HCT116 (cell line): ENCODE measurements at places on chromosomes 5 and 9.
A peak's percentile ranks its signal among the peaks of the same experiment; 100 is the strongest.

- DNase-seq: no peak
Observed at GRCh38 chr9:7910426-7911020, 110.9 kb upstream of the DMAC1 start.

DNA sequence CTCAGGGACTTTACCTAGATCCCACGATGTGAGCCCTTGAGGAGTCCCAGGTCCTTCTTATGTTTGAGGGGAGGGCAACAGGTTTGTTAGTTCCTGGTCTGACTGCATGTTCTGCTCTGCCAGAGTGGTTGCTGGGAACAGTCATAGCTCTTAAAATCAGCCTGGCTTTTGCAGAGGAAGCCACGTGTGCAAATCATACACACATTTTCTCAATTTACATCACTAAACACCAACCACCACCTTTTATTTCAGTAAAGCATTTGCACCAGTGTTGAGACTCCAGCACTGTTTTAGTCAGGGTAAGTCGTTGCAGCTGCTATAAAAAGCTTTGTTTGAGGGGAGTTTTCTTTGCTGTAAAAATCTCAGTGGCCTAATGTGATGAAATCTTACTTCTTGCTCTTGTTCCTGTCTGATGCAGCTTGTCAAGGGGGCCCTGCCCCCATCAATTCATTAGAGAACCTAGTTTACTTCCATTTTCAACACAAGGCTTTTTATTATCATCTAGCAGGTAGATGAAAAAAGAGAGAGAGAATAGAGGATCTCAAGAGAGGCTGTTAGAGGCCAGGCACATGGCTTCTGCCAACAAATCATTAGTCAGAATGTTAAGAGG is 70.3 kb upstream of the VCAN start:
- DNase-seq: no peak

GRCh38 chr9:15553528-15553898 is 670 bp downstream of the CCDC171 start:
- no peak for DNase-seq

DNA sequence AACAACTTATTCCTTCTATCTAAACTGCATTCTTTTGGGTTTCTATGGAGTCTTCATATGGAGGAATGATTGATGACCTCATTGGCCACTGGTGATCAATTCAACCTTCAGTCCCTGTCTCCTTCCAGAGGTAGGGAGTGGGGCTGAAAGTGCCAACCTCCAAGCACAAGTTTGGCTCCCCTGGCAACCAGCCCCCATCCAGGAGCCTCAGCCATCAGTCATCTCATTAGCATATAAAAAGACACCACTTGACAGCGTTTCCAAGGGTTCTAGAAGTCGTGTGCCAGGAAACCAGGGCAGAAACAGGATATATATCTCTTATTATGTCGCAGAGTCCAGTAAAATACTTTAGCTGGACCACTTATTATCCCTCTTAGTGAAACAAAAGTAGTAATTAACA is 9.8 kb downstream of the SLC31A2 start:
- no peak for DNase-seq

GRCh38 chr5:116572350-116573278 is 2.0 kb downstream of the SEMA6A start:
- DNase-seq: no peak

DNA sequence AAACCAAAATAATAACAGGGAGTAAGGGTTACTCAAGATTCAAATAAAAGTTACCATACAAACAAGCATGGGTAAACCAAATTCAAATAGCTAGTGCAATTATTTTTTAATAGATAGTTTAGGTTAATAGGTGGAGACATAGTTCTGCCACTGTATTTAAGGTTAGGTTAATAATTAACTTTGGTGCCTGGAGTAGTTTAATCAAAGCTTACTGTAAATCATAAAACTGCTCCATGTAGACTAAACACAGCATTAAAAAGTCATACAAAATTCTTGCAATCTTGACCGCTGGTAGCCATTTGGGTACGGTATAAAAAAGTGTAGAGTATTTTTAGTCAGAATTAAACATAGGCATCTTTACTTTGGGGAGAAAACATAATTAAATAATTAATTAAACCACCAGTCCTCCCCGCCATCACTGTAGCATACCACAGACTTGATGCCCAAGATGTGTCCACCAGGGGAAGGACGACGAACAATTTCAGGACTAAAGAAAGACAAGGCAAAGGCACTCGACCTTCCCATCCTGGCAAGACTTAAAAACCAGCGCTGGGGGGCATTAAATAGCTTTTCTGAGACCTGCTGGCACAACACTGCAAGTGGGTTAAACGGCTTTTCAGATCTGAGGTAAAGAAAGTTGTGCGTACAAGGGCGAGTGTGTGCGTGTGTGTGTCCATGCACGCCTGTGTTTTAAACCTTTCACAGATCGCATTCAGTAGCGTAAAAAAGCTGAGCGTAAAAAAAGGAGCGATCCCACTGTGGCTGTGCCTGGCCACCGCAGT is 2.9 kb downstream of the SEMA6A start:
- DNase-seq: no peak

DNA sequence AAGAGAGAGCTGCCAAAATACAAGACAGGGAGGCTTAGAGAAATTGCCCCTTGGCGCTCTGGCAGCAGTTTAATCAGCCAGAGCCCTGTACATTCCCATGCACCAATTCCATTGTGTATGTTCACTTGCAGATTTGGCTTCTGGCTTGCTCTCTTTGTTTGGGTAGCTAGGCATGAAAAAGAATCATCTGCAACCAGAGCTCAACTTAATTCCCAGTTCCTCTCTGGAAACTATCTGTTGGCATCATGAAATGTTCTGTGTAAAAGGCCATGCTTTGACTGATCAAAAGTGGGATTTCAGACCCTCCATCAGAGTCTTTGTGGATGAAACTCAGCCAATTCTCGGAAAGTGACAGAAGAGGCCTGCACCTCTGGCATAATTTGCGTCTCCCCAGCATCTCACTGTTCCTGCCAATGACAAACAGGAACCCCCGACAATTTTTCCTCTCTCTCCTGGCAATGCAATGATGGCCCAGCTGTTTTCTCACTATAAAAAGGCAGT is 53.8 kb upstream of the RAD23B start:
- no peak for DNase-seq

- DNase-seq: no peak
Observed at GRCh38 chr9:35285731-35286130, 123.9 kb downstream of the UNC13B start.

GRCh38 chr5:160452036-160452435 is 30.4 kb downstream of the PTTG1 start:
- DNase-seq: no peak

- no peak for DNase-seq
Observed at GRCh38 chr5:97891971-97892370, 708.9 kb upstream of the RIOK2 start.

- DNase-seq: no peak
Observed at GRCh38 chr5:123245689-123246088, 156.6 kb downstream of the PRDM6 start.

GRCh38 chr9:100505564-100506159 is 32.7 kb downstream of the TMEFF1 start:
- peak; percentile 61 for DNase-seq
